ENCODE measurements at places on chromosomes 12 and 14.

DNA sequence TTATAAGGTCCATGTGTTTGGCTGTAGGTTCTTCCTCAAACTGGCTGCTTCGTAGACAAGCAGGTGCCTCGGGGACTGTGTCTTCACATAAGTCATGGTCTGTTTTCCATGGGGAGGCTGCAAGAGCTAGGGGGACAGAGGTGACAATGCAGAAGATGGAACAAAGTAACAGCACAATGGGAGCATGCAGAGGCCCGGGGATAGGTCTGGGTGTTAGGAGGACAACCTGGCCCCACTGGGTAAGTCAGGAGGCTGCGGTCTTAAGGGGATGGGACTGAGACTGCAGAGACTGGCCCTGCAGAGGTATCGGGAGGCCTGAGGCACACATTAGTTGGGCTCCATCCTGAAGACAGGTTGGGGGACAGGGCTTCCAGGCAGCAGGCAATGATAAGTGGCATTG is 88.9 kb downstream of the NTF3 start:
- DNase-seq: no peak

- no peak for DNase-seq
These were observed 283.1 kb downstream of the DPF3 start for GRCh38 chr14:72610831-72611200.

- no peak for DNase-seq
These were observed at the start of gene JAG2 for GRCh38 chr14:105168496-105168978. JAG2 (minus strand) TSS chr14:105168776; CDS start chr14:105168420, 356 bp downstream.

DNA sequence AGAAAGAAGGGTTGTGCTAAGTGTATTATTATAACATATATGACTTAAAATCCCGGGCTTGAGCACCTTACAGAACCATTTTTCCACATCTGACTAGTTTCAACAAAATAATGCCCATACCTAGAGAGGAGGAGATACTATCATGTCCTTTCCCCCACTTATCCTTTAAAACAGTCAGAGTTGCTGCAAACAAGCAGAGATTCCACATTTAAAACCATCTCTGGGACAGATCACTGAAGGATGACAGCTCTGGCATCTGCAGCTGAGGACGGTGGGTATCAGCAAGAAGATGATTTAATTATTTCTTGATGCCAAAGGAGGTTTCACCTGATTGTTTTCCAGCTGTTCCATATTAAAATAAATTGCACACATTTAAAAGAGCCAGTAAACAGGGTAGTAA is 328.0 kb upstream of the TMTC1 start:
- no peak for DNase-seq

- DNase-seq: no peak
These were observed 185.8 kb downstream of the EGLN3 start for GRCh38 chr14:33764876-33765650.

DNA sequence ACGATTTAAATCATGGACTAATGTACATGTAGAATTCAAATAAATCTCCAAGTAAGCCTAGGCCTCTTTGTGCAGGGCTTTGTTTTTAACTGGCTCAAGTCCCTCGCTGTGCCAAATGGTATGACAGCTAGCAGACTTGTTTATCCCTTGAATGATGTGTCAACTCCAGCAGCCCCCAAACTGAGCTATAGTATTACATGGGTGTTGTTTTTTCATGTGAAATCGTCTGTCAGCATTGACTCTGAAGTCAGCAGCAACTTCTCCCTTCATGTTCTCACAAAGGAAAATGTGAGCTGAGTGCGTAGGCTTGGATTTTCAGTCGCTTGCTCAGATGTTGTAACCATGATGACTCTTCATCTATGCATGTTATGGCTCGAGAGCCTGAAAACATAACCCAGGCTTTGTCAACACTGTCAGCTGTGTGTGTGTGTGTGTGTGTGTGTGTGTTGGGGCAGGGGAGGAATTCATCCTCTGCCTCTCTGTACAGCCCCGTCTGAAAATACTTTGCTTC is 73.3 kb downstream of the PTHLH start:
- DNase-seq: peak; percentile 47
